ENCODE measurements at places on chromosomes 11 and 22.
A peak's percentile ranks its signal among the peaks of the same experiment; 100 is the strongest.

DNA sequence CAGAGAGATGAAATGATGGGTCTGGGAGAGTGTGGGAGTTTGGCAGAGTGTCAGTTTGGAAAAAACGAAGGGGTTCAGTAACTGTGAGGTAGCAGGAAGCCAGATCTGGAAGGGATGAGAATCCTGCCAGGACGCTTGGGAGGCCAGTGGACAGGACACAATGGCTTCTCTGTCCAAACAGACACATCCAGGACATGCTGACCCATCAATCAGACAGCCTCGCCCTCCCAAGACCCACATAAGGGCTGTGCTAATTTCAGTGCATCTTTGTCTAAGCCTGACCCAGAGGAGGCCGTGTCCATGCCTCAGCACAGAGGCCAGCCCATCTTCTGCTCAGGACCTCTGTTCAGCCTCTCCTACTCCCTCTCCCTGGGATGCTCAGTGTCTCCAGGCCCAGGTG is 576.5 kb upstream of the B3GAT1 start:
- no peak for DNase-seq

DNA sequence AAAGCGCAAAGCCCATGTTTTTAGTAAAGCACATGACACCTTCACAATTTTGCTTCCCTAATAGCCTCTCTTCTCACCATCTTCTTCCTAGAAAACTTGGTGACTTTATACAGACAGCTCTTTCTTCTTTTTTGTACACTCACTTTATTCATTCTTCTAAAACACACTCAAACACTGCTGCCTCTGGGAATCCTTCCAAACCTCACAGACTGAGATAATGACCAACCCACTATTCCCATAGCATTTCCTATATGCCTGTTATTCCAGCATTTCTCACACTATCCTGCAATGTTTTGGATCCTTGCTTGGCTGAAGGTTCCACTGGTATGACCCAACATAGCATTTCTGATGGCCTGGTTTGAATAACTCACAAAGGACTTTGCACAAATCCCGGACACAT is 442.1 kb upstream of the CCDC90B start:
- DNase-seq, result no peak

GRCh38 chr11:92266806-92267205 is 42.2 kb downstream of the FAT3 start:
- peak; percentile 66 for DNase-seq

- no peak for DNase-seq
Observed at GRCh38 chr11:22926341-22926740, 66.1 kb upstream of the CCDC179 start.

DNA sequence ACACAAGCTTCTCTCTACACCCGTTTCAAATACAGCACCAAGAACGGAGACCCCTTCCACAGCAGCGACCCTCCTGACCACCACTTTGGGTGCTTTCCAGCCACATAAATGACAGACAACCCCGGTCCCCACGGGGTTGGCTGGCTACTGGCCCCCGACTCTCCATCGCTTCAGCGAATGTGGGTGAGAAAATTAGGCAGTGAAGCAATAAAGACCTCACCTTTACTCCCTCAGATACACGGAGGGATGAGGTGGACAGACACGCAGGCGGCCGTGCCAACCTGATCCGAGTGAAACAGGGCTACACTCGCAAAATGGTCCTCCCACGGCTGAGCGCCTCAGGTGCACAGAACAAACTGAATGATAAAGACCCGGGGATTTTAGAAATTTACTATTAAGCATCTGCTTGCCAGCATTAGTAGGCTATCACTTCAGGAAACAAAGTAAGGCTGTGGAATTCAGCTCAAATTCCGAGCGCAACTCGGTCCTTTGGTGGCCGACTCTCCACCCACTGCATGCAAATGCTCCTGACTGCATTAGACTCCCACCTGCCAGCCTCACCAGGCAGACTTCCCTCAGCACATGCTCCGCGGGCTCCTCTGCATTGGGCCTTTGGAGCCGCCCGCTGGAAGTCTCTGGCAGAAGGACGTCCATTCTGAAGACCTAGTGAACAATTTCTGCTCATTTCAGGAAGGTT is 12.8 kb upstream of the EFCAB6 start:
- DNase-seq, result no peak

- peak; percentile 71 for DNase-seq
Observed at GRCh38 chr11:124745835-124746620, 6.0 kb downstream of the VSIG2 start.

DNA sequence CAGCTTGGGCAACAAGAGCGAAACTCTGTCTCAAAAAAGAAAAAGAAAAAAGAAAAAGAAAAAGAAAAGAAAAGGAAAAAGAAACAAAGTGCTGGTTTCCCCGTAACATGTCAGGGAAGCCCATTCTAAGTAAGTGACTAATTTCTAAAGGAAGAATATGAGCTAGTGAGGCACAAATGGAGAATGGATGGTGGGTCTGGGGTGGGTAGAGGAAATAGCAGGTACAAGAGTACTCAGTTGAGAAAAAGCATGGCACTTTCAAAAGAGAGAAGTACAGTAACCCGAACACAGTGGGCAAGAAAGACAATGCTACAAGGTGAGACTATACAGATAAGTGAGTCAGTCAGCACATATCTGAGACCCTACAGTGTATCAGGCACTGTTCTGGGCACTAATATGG is 4.5 kb downstream of the MAJIN start:
- DNase-seq, result no peak

GRCh38 chr11:36044636-36045035 is 100.8 kb downstream of the LDLRAD3 start:
- DNase-seq, result no peak

- DNase-seq, result no peak
Observed at GRCh38 chr11:102603576-102603975, 21.6 kb downstream of the MMP20 start.

DNA sequence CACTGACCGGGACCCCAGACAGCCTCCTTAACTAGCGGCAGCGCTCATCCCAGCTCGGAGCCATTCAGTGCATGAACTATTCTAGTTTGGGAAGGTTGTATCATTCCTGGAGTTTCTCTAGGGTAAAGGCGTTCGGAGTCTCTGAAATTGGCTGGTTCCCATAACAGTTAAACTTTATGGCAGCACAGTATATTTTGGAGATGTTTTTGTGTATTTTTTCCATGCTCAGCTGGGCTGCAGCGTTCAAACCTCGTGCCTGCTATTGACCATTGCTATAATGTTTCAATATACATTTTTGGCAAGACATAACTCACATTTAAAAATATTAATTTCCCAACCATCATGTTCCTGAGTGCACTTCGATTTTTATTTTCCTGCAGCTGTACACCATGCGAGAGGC is 169.7 kb downstream of the ST3GAL4 start:
- DNase-seq, result no peak

GRCh38 chr22:40957601-40958000 is 6.4 kb downstream of the RBX1 start:
- DNase-seq, result no peak

DNA sequence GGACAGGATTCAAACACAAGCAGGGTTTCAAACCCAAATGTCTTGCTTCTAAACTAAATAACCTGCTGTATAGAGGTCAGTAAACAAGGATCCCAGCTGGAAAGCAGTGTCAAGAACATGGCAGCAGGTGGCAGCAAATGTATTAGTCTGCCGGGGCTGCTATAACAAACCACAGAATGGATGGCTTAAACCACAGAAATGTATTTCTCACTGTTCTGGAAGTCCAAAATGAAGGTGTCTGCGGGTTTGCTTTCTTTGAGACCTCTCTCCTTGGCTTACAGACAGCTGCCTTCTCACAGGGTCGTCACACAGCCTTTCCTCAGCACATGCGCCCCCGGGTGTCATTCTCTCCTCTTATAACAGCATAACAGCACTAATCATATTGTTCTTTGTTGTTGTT is 65.1 kb upstream of the LRRC55 start:
- peak; percentile 68 for DNase-seq

GRCh38 chr11:34809191-34810106 is 106.7 kb downstream of the APIP start:
- peak; percentile 55 for DNase-seq

DNA sequence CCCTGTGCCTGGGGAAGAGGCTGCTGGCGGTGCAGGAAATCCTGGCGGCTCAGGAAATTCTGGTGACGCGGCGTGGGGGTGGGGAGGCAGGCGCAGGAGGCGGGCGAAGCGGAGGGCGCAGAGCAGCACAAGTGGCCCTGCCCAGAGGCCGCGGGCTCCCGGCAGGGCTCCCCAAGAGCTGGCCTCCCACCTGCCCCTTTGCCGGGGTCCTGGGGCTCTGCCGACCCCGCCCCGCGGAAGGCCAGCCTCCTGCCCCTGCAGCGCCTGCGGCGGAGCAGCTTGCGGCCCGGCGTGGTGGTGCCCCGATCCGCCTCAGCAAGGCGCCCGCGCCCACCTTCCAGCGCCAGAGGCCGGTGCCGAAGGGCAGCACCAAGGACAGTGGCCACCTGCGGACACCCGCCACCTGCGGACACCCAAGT is 100.2 kb upstream of the OR4C13 start:
- DNase-seq, result no peak

GRCh38 chr11:107842412-107843100 is 16.0 kb downstream of the SLC35F2 start:
- DNase-seq, result no peak

GRCh38 chr11:36431429-36432092 is 78.5 kb downstream of the TRAF6 start:
- peak; percentile 34 for DNase-seq

DNA sequence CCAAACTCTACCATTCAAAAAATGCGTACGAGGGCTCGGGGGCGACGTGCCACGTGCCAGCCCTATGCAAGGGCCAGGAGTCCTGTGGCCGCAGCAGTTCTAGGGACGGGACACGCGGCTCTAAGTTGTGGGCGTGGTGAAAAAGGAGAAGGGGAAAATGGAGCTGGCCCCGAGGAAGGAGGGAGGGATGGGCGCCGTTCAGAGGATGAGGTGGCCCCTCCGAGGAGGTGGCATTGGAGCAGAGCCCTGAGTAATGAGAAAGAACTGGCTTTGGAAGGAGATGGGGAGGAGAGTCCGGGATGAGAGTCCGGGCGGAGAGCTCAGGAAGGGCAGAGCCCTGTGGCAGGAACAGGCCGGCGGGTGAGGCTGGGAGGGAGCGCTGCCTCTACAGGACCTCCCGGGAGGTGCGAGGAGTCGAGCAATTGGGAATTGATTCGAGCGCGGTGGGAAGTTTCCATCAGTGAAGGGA is 21.0 kb downstream of the OTUB1 start:
- DNase-seq, result peak; percentile 49

DNA sequence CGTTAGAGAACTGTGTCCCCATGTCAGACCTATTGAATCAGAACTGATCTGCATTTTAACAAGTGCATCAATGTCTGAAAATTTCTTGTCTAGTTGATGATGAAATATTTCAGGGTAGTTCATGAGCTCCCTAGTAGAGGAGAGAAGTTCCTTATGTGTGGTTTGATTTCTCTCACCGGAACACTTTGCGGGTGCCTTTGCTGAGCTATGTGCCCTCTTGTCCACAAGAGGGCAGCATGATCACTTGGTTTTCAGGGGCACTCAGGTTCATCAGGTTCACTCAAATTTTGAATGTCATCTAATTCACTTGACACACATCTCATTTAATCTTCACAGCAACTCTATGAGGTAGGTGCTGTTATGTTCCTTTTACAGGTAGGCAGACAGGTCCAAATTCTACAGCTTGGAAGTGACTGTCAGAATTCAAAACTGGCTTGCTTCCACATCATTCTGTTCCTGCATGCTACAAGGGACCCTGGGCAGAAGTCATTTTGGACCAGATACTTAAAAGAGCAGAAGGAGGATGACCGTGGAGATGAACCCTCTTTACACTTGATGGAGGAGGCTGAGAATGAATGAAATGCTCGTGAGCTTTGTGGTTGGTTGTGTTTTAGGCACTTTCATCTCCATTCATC is 55.6 kb downstream of the P4HA3 start:
- DNase-seq, result peak; percentile 81

DNA sequence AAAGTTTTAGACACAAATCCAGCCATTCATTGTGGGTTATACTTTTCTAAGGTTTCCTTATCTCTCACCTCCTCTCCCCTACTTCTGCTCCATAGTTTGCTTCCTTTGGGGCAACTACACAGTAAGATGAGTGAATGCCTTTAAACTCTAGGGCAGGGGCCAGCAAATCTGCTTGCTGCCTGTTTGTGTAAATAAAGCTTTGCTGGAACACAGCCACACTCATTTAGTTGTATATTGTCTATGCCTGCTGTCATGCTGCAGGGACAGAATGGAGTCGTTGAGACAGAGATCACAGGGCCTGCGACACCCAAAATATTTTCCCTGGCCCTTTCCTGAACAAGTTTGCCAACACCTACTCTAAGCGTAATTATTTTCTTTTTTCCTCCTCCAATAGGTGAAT is 58.7 kb downstream of the TECTA start:
- no peak for DNase-seq

- DNase-seq, result no peak
Observed at GRCh38 chr22:37095113-37095512, 14.4 kb downstream of the TMPRSS6 start.

GRCh38 chr11:92308366-92308765 is 83.7 kb downstream of the FAT3 start:
- no peak for DNase-seq

DNA sequence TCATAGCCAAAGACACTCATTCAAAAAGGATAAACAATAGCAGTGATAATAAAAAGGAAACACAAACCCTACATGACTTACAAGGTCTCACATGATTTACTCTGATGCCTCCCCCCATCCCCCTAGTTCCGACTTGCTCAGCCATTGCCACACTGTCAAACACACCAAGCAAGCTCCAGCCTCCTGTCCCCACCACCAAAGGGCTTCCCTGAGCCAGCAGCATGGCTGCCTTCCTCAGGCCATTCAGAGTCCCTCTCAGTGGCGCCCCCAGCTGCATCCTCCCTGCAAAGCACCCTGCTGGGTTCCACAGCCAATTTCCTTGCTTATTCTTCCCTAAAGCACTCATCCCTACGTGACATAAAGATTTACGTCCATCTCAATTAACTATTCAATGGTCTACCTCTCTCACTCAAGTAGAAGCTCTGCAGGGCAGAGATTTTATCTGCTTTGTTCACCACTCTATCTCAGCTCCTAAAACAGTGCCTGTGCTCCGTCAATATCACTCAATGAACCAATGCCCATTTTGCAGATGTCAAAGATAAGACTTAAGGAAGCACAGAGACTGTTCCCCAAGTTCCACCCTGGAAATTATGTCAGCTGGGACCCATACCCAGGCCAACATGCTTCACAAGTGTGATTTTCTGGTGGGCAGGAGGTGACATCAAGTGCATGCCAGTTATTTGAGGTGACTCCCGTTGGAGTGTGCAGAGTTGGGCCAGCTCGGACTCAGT is 106.9 kb downstream of the SYN3 start:
- DNase-seq, result no peak

- no peak for DNase-seq
Observed at GRCh38 chr11:134544095-134544815, 132.2 kb upstream of the B3GAT1 start.

DNA sequence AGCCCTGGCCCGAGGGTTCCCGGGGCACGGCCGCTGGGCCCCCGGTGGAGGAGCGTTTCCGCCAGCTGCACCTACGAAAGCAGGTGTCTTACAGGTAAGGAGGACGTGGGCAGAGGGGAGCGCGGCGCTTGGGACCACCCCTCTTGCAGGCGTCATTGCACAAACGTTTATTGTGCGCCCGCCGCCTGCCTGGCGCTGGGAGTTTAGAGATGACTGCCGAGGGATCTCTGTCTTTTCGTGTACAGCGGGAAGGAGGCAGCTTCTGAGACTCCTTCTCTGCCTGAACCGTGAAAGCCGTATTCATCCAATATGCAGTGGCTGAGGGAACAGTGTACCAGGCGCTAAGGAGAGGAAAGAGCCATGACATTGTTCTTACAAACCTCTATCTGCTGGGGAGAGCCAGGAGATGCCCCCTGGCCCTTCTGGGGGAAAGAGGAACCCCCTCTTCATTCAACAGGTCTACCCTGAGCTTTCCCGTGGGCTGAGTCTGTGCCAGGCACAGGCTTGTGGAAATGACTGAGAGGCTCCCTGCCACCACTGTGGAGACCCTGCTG is 13.8 kb upstream of the DGKZ start:
- DNase-seq, result no peak
